ENCODE measurements at places on chromosomes 12 and 14.

- DNase-seq: no peak
Measured at GRCh38 chr12:99946131-99946530, 38.6 kb downstream of the ANKS1B start.

GRCh38 chr12:132597333-132598316 is 12.8 kb downstream of the LRCOL1 start:
- DNase-seq: no peak

- no peak for DNase-seq
Measured at GRCh38 chr12:48051681-48052080, 47.4 kb upstream of the COL2A1 start.

GRCh38 chr12:87815771-87816585 is 213.2 kb downstream of the C12orf50 start:
- no peak for DNase-seq

DNA sequence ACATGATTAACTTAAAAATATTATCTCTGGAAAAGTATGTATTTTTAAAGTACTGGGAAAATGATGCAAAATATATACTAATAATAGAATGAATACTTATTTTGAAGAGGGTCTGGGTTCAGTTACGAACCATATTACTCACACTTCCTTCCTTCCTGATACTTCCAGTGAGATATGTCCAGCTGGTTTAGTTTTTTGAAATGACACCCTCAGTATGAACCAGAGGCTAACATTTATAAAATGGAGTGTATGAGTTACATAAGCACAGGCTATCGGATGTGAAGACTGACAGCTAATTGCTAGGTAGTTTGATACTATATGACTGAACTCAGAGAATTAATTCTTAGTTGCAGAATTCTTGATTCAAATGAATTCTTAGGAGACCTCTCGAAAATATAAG is 122.9 kb downstream of the OTOGL start:
- DNase-seq: no peak

- DNase-seq: no peak
Measured at GRCh38 chr14:100819829-100820475, 6.0 kb upstream of the MEG3 start.

GRCh38 chr12:51219322-51219721 is 1.5 kb upstream of the POU6F1 start:
- DNase-seq: no peak

- no peak for DNase-seq
Measured at GRCh38 chr14:96582411-96582961, 80.3 kb downstream of the PAPOLA start.

GRCh38 chr12:113072136-113072535 is 15.6 kb downstream of the DTX1 start:
- no peak for DNase-seq

- DNase-seq: no peak
Measured at GRCh38 chr14:91418387-91419043, 895 bp upstream of the CCDC88C start.

GRCh38 chr14:50955373-50956043 is 11.2 kb upstream of the PYGL start:
- no peak for DNase-seq

- DNase-seq: no peak
Measured at GRCh38 chr14:38070061-38070588, 137.6 kb upstream of the SSTR1 start.

DNA sequence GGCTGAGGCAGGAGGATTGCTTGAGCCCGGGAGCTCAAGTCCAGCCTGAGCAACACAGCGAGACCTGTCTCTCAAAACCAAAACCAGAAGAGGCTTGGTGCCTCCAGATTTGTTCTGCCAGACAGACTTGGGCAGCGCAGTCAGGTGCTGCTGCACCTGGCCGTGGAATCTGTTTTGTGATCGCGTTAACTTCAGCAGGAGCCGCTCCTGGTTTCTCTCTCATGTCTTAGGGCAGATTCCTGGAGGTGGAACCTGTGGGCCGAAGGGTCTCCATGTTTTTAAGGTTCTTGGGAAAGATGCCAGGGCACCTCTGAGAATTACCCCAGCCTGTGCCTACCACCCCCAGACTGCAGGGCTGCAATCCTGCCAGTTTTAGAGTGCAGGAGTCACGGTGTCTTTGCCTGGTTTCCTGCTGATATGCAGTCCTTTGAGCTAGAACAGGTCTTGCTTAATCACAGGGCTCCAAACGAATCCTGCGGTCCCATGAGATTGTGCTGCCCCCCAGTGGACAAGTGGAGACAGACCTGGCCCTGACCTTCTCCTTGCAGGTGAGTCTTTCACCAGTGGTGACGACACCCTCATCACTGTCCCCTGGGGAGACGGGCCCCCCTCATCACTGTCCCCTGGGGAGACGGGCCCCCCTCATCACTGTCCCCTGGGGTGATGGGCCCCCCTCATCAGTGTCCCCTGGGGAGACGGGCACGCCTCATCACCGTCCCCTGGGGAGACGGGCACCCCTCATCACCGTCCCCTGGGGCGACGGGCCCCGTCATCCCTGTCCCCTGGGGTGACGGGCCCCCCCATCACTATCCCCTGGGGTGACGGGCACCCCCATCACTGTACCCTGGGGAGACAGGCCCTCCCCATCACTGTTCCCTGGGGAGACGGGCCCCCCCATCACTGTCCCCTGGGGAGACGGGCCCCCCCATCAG is 37.6 kb downstream of the PACS2 start:
- no peak for DNase-seq

DNA sequence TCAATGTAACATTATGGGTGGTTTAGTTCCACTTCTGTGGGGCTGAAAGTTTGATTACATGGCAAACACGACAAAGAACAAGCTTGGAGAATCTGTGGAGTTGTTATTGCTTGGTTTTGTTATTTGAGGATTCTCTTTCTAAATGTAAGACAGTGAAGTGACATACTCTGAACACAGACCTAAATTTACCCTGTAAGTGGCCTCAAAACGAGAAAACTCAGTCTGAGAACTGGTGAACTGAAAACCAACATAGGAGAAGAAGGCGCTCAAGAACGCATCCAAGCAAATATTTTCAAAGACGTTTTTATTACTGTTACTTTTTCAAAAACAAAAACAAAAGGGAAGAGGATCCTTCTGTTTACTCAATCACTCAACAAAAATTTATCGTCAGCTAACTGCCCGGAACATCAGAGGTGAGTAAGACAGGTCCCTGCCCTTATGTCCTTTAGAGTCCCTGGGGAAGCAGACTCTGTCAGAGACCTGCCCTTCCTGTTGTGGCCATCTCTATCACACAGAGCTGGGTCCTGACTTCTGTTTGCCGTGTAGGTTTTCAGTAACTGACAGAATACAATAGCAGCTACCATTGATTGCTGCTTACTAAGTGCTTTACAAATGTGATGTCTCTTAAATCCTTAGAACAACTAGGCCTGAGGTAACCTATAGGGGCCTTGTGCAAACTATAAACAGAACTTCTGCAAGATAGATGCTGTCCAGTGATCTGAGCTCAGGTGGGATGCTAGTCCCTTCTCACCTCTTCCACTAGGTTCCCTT is 79.3 kb upstream of the C12orf71 start:
- no peak for DNase-seq

GRCh38 chr12:49059299-49060171 is 1.1 kb downstream of the KMT2D start:
- DNase-seq: no peak

GRCh38 chr12:29644536-29645162 is 139.1 kb downstream of the TMTC1 start:
- no peak for DNase-seq

DNA sequence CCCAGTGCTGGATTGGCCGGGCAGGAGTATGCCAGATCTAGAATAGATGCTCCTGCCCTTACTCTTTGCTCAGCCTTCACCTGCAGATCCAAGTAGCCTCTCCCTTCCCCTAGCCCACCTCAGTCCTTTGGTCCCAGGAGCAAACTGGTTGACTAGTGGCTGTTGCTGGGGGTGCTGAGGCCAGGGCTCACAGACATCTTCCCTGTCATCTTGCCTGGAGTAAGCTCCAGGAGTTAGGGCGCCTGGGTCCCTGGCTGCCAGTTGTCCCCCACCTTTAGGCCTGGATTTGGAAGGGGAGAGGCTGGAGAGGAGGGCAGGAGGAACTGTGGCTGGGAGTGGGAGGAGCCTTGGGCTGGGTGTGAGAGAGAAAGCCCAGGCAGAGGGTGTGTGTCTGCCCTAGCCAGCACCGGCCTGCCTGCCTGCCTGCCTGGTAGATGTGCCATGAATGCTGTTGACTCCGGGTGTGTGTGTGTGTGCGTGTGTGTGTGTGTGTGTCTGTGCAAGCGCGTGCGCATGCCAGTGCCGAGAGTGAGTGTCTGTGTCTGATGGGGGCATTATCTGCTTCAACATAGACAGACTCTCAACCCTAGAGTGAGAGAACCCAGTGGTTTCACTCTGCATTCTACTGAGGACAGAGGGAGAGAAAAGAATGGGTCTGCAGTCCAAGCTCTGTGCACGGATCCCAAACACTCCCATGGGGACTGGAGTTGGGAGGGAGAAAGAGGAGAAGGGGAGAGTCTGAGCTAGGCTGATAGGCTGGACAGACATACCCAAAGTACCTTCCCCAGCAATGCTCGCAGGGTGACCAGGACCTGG is 845 bp upstream of the RARG start:
- DNase-seq: no peak

DNA sequence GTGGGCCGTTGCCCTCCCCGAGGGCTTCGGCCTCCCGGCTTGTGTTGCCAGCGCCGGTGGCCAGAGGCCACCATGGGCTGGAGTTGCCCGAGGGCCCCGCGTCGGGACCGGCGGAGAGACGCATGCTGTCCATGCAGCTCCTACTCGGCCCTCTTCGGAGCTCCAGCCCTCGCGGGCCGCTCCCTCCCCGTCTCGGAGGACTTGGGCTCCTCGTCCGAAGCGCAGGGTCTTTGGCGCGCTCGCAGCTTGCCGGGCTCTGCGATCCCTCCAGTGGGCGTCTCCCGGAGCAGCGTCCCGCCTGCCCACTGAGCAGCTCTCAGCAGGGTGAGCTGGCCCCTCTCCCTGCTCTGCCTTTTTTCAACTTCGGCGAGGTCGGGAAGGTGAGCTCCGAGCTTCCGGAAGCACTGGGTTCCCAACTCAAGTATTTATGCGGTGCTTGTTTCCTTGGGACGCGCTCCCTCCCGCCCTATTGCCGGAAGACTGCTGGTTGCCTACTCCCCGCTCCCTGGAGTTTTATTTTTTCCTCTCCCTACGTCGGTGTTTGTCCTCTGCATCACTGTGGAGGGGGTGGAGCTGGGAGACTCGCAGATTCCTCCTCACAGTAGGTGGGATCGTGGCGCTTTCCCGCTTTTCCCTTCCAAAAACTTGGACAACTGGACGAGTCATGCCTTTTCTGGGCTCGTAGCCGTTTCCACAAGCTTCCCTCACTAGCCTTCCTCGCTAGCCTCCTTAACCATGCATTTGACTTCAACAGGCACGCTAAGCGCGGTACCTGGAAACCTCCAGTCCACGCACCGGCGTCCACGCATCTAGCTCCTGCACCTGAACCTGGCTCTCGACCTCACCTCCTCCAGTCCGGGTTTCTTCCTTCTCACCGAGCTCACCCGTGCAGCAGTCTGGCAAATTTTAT is at the start of gene AVPR1A:
Gene AVPR1A (minus strand): TSS at position 489 of the 910 bp plus-strand sequence. CDS start 365 bp downstream, at position 124.
- no peak for DNase-seq

All from esophagus squamous epithelium (tissue), 5 donors.